D341Med (cell line): ENCODE measurements at places on chromosomes 4 and X.
A peak's percentile ranks its signal among the peaks of the same experiment; 100 is the strongest.

DNA sequence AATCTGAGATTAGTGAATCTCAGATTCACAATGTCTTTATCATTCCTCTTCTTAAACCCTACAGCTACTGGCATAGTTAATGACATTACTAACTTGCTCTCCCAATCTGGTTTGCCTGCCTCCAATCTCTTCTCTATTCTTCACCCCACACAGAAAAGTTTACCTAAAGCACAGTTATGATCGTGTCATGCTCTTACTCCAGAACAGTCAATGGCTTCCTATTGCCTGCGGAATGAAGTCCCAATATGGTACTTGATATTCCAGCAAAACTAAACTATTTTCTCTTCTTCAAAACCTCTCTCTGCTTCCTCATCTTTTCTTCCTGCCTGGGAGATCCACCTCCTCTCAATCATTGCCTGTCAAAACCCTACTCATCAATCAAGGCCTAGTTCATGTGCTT is 3.4 kb upstream of the PRPS1 start:
- no peak for DNase-seq

DNA sequence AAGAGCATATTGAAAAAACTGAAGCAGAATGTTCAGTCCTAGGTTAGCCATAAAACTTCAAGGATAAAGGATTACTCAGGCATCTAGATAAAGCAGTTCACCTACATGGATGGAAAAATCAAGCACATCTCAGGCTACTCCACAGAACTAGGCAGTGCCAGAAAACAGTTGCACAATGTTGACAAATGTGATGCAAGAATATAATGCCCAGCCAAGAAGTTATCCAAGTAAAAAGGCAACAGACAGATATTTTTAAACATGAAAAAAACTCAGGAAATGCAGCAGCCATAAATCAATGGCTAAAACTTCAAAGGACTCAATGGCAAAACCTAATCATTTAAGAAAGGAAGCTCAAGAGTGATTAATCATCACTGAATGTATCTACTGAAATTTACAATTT is 456.0 kb upstream of the FAM241A start:
- no peak for DNase-seq

GRCh38 chrX:69024931-69025330 is 140.3 kb downstream of the PJA1 start:
- DNase-seq = no peak

GRCh38 chr4:145179281-145179860 is 1.0 kb downstream of the OTUD4 start:
- peak; percentile 78 for DNase-seq

GRCh38 chr4:125262079-125262478 is 52.7 kb upstream of the FAT4 start:
- DNase-seq = no peak

- DNase-seq = no peak
These were observed 59.8 kb downstream of the CPLX1 start for GRCh38 chr4:766152-766515.

- DNase-seq = no peak
These were observed 128.4 kb downstream of the KLHL34 start for GRCh38 chrX:21529771-21530170.
